Muscle of back (tissue), 13 donors: ENCODE measurements at places on chromosomes 2 and 18. TPM values are rescaled to one million over a fixed set of nuclear protein-coding genes. Genes with fewer than 3 reads are reported as not detected.

DNA sequence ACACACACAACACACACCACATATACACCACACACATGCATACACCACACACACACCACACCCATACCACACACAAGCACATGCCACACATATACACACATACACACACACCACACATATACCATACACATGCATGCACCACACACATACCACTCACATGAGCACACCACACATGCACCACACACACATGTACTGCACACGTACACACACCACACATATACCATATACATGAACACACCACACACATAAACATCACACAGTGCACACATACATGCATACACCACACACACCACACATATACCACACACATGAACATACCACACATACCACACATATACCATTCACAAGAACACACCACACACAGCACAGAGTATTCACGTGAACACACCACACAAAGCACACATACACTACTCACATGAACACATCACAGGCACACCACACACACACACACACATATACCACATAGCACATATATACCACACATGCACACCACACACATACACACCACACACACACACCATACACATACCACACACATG, 219.9 kb upstream of the RAB6C start:
- no peak for DNase-seq

GRCh38 chr2:148298196-148298595, 277.3 kb downstream of the MBD5 start:
- DNase-seq: no peak

DNA sequence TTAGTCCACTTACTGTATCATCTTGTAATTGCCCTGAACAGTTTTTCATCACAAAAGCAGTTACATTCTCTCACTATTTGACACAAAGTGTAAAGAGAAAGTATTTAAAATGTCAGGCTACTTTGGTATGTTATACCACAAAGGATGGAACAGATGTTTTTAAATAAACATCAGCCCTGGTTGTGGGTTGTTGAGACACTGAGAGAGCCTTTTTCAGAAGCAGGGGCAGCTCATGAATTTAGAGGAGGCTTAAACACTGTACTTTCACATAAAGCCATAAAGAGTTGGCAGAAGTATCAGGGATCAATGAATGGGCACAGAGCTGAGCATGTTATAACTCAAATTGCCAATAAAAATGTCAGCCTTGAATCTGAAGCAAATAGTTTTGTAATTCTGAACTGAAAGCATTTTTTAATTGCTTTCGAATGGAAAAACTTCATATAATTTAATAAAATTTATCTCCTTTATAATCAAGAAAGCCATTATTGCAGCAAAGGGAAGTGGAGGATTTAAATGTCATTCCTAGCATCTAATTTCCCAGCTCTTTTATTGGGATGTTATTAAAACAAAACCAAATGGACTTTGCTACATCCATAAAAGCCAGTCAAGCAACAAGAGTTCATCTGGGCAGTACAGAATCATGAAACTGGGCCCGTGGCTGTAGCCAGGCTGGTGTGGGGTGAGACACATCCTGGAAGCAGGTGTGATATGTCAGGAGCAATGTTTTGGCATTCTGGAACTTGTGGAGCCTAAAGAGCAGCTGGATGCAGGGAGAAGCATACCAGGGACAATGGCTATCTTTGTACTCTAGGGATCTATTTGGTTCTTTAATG, 95.1 kb upstream of the NT5C1B start:
- DNase-seq: no peak

Gene SLC8A1
- polyA plus RNA-seq: 11.4 TPM

Gene CEP68
- polyA plus RNA-seq: 21.4 TPM

Gene CNNM3
- polyA plus RNA-seq: 21.6 TPM

DNA sequence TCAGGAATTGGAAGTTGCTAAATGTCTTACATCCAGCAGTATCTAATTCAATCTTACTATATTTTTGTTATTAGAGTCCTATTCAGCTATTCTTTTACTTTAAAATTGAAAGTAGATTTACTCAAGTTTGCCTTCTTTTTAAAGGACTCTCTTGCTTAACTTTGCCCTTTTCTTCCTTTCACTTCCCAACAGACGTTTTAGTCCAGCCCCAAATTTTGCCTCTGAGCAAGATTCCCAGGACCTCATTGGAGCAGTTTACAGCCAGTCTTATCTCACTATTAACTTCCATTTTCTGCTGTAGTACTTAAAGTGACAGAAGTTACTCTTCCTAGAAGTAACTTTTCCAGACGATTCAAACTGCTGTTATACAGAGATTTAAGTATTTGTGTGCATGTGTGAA, 1.7 kb upstream of the PRKD3 start:
- DNase-seq: peak; percentile 85

GRCh38 chr18:71398531-71398930, 1109.7 kb downstream of the SOCS6 start:
- peak; percentile 1 for DNase-seq

Gene DSG1
- polyA plus RNA-seq: 0.09 TPM

GRCh38 chr2:131156452-131157149, 51.5 kb downstream of the PLEKHB2 start:
- DNase-seq: no peak

- DNase-seq: peak; percentile 15
Measured at GRCh38 chr2:95346738-95347671, 49.9 kb downstream of the KCNIP3 start.

Gene CCT4
- 124 TPM for polyA plus RNA-seq

Gene SERPINB3
- polyA plus RNA-seq: not detected

GRCh38 chr18:57915248-57915647, 112.1 kb upstream of the ATP8B1 start:
- peak; percentile 13 for DNase-seq

Gene LIPG
- polyA plus RNA-seq: 5.8 TPM

DNA sequence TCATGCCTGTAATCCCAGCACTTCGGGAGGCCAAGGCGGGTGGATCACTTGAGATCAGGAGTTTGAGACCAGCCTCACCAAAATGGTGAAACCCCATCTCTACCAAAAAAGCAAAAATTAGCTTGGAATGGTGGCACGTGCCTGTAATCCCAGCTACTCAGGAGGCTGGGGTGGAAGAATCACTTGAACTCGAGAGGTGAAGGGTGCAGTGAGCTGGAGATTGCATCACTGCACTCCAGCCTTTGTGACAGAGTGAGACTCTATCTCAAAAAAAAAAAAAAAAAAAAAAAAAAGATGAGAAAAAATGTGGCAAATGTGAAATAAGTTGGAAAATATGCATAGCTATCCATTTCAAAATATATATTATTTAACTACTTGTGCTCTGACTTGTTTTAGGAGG, 65.0 kb downstream of the KCNS3 start:
- no peak for DNase-seq

Gene EML6
- polyA plus RNA-seq: 36.0 TPM

- no peak for DNase-seq
Measured at GRCh38 chr2:235566415-235566814, 72.6 kb downstream of the AGAP1 start.

Gene C1GALT1C1L
- polyA plus RNA-seq: 1.4 TPM

DNA sequence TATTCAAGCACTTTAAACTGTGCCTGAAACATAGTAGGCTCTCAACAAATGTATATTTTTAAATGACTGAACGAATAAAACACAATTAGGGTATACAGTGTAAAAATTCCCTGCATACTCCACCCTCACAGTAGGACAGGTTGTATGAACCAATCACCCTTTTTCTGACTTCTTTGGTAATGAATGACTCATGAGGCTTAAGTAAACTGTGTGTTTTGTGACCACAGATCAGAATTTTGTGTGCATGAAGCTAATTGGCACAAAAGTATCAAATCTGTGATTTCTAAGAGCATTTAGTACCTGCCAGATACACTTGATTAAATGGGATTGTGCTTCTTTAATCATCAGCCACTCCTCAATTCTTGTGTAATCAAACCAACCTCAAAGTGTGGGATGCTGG, 109.9 kb upstream of the MAP4K3 start:
- DNase-seq: no peak

Gene NAT8
- polyA plus RNA-seq: 0.28 TPM

Gene CCBE1
- polyA plus RNA-seq: 3.2 TPM

- DNase-seq: no peak
Measured at GRCh38 chr2:195330513-195330956, 326.5 kb upstream of the SLC39A10 start.

Gene RBKS
- 1.3 TPM for polyA plus RNA-seq

Gene RAB6D
- 1.5 TPM for polyA plus RNA-seq

GRCh38 chr2:15856318-15856717, 84.0 kb upstream of the MYCN start:
- no peak for DNase-seq

DNA sequence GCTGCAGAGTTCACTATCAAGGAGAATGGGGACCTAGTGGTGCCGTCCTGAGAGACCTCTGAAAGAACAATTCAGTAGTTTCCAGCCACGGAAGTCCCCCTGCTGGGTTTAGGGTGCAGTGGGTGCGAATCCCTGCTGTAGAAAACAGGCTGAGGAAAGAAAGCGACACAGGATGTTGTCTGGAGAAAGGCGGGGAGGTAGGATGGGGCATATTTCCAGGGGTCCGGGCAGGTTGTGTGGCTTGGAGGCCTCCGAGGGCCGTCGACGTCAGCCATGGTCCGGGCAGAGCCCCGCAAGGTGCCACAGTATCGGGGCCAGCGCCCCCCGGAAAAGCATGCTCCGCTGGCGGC, 807 bp upstream of the CREB1 start:
- DNase-seq: no peak

GRCh38 chr2:64622443-64623241, 31.1 kb downstream of the SERTAD2 start:
- no peak for DNase-seq

Gene ARHGEF4
- polyA plus RNA-seq: 5.3 TPM

- peak; percentile 21 for DNase-seq
Measured at GRCh38 chr2:162382278-162382677, 38.3 kb downstream of the GCA start.

DNA sequence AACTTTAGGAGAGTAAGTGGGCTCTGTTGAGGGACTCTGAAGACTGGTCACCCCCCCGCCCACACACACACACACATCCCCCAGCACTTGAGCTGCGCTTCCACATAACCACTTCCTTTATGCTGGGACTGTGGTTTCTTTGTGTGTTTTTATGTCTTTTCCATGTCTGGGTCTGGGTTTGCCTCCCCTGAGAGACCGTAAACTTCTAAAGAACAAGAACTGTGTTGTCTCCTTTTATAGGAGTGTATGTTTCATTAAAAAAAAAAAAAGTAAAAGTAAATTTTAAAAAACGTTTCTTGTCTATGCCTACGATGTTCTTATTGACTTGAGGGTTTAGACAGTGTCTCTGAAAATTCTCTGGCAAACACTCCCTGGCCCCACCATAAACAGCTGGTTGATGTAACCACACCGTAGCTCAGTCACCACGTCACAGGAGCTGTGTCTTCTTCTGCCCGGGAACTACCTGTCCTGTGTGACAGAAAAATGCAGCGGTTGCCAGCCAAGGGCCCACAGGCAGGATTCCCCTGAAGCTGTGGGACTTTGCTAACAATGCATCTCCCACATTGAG, 68.0 kb downstream of the KLHL29 start:
- peak; percentile 46 for DNase-seq

Gene EPHA4
- polyA plus RNA-seq: 10.3 TPM

GRCh38 chr2:216081012-216081411, 597 bp downstream of the PECR start:
- no peak for DNase-seq

GRCh38 chr2:27712522-27712921, 48.8 kb downstream of the SLC4A1AP start:
- DNase-seq: no peak

DNA sequence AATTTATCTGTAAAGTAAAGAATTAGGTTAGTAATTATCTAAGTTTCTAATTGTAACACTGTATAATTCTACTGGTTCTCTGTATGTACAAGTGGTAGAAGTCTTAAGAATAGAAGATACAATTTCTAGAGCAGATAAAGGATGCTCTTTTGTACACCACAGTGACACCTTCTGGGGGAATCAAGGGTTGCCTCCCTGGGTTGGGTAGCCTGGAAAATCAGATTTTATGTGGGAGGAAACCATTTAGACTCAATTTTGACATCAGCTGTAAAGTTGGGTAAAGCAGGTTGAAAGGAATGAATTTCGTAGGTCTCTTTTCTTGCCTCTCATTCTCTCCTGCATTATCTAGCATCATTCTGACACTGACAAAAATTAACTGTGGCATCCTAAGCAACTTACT, 354.8 kb downstream of the DCC start:
- peak; percentile 1 for DNase-seq

- peak; percentile 40 for DNase-seq
Measured at GRCh38 chr2:9556121-9556743, 602 bp upstream of the ADAM17 start.

GRCh38 chr18:3652380-3653262, 202.6 kb downstream of the TGIF1 start:
- peak; percentile 93 for DNase-seq

Gene MERTK
- polyA plus RNA-seq: 4.7 TPM
